Stimulated activated naive CD4-positive, alpha-beta T cell treated with Interleukin-2 at 50 U/mL for 16 hours (primary cell): ENCODE measurements at places on chromosomes 2 and 18.

DNA sequence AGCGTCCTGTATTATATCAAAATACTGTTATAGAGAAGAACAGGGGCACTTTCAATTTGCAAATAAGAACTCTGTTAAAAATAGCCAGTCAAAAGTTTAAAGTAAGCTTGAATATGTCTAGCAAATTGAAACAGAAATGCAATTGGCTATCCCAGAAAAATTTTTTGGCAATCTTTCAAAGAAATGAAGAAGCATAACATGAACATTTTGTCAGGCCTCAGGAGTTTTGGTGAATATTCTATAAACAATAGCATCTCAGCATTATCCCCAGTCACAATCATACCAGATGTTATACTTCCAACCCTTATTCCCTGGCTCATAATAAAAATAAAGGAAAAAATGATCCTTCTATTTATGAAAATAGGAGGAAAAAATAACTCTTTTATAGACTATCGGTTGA, 252.4 kb downstream of the GRB14 start:
- no peak for DNase-seq

GRCh38 chr18:33115917-33116316, 324.6 kb downstream of the CCDC178 start:
- DNase-seq = no peak

DNA sequence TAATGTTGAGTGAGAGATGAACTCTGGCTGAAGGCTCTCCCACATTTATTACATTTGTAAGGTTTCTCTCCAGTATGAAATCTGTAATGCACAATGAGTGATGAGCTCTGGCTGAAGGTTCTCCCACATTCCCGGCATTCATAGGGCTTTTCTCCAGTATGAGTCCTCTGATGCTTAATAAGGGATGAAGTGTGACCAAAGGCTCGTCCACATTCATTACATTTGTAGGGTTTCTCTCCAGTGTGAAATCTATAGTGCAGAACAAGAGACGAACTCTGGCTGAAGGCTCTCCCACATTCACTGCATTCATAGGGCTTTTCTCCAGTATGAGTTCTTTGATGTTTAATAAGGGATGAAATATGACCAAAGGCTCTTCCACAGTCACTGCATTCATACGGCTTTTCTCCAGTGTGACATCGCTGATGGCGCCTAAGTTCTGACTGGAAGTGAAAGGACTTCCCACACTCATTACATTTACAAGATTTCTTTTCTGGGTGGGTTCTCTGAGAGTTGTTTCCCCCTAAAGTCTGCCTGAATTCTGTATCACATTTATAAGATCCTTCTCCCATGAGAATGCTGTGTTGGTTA, 10.2 kb downstream of the ZNF514 start:
- no peak for DNase-seq

DNA sequence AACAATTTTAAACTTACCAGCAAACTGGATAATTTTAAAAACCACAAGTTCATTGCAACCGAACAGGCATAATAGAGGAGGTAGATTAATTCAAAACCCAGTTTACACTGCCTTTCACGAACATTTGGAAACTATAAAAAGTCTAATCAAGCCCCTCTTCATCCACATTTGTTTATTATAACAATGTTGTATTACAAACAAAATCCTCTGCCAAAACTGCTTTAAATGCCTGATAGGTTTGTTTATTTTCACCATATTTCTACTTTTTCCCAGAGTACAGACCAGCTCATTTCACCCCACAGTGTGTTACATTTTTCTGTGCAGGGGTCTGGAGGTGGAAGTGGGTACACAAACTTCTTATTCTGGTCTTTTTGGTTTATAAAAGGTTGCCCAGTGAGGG, 184.2 kb downstream of the OSR1 start:
- DNase-seq = no peak

GRCh38 chr2:1744151-1744445, 217 bp downstream of the PXDN start:
- no peak for DNase-seq

- no peak for DNase-seq
These were observed 67.4 kb downstream of the KLHL29 start for GRCh38 chr2:23452372-23452771.

- DNase-seq = no peak
These were observed 536.0 kb downstream of the TMX3 start for GRCh38 chr18:68178921-68179320.

DNA sequence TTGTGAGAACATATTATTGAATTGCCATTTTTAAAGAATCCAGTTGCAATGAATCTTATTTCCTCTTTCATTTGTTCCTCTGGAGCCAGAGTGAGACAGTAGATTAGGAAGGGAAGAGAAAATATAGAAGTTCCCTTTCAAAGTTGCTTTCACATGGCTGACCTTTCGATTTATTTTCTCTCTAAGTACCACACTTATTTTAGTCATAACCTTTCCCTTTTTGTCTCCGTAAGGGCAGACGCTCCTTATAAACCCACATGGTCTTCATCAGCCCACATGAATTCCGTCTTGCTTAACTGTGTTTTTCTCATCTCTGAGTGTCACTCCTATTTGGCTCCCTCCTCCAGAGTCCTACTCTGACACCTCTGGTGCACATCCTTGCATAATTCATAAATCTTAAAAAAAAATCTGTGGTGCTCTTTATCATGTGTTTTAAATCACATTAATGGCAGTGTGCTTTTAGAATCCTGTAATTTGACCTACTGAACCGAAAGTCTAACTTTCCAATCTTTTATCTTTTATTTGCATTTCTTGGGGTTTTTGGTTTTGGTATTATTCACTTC, 38.5 kb upstream of the ZNF396 start:
- no peak for DNase-seq

- no peak for DNase-seq
These were observed 3.6 kb upstream of the ST3GAL5 start for GRCh38 chr2:85892216-85892944.

- no peak for DNase-seq
These were observed 281.1 kb downstream of the GALR1 start for GRCh38 chr18:77530732-77531131.
